Purkinje cell (primary cell): ENCODE measurements at places on chromosomes 16 and 17. TPM values are rescaled to one million over a fixed set of nuclear protein-coding genes. Genes with fewer than 3 reads are reported as not detected.

GPR139 gene
- polyA plus RNA-seq, result not detected in 2 replicates

CHST5 gene
- 0.14 TPM in 1 of 2 replicates, not detected in the other for polyA plus RNA-seq

RCVRN gene
- polyA plus RNA-seq, result not detected in 2 replicates

ADAMTS18 gene
- polyA plus RNA-seq, result 0.56 and 1.5 TPM in 2 replicates

FN3K gene
- 0.91 TPM in 1 of 2 replicates, not detected in the other for polyA plus RNA-seq

KRTAP2-1 gene
- polyA plus RNA-seq, result not detected in 2 replicates

COG8 gene
- 1.9 and 3.9 TPM in 2 replicates for polyA plus RNA-seq

DHX58 gene
- 27.4 and 68.3 TPM in 2 replicates for polyA plus RNA-seq

SOCS3 gene
- not detected in 2 replicates for polyA plus RNA-seq

RAB37 gene
- 0.57 TPM in 1 of 2 replicates, not detected in the other for polyA plus RNA-seq

WDR59 gene
- 19.5 and 30.5 TPM in 2 replicates for polyA plus RNA-seq

C16orf54 gene
- not detected in 2 replicates for polyA plus RNA-seq

OR4D1 gene
- 0.48 TPM in 1 of 2 replicates, not detected in the other for polyA plus RNA-seq
